ENCODE measurements at places on chromosomes 3 and 15. TPM values are rescaled to one million over a fixed set of nuclear protein-coding genes. Genes with fewer than 3 reads are reported as not detected.

The MUSTN1 gene
- total RNA-seq = 5.4 TPM

The GOLGA8T gene
- total RNA-seq = 0.20 TPM

The P2RY1 gene
- total RNA-seq = 22.5 TPM

The DAPK2 gene
- total RNA-seq = 73.3 TPM

The SEMA5B gene
- 2.3 TPM for total RNA-seq

The ANKRD34C gene
- not detected for total RNA-seq

The TMEM266 gene
- 2.5 TPM for total RNA-seq

The MELTF gene
- total RNA-seq = 2.3 TPM

The CATSPER2 gene
- total RNA-seq = 3.3 TPM

The HRG gene
- total RNA-seq = not detected

The UACA gene
- 39.9 TPM for total RNA-seq

The GP5 gene
- total RNA-seq = 0.26 TPM

The ATP10A gene
- total RNA-seq = 31.1 TPM

The TNNC1 gene
- total RNA-seq = 88.9 TPM

The ACOX2 gene
- total RNA-seq = 20.1 TPM

The ANKUB1 gene
- not detected for total RNA-seq

The REC114 gene
- total RNA-seq = not detected

The CFAP100 gene
- not detected for total RNA-seq

The SUSD5 gene
- total RNA-seq = 1.1 TPM

The SI gene
- total RNA-seq = not detected

The CNTN4 gene
- total RNA-seq = 11.3 TPM

The RETNLB gene
- total RNA-seq = not detected

The SATB1 gene
- total RNA-seq = 28.4 TPM

The CCR3 gene
- total RNA-seq = 0.43 TPM

The DLG1 gene
- 77.5 TPM for total RNA-seq
